ENCODE measurements at places on chromosomes 2 and 18.

DNA sequence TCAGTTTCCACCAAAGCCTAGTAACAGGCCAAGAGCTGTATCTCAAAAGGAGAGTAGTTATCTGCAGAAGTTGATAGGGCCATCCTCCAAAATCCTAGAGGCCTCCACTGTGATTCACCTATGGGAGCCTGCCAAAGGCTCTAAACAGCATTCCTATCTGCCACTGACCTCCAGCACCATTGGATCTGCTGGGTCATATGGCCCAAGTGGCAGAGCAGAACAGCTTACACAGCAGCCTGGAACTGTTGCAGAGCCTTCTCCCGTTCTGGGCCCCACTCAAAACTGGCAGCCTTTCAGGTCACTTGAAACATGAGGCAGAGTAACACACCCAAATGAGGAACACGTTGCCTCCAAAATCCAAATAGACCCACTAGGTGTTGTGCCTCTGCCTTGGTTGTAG, 345.2 kb upstream of the RND3 start:
- DNase-seq, result no peak

- no peak for DNase-seq
Observed at GRCh38 chr2:172535119-172535518, 20.8 kb upstream of the PDK1 start.

GRCh38 chr2:43071599-43072550, 154.5 kb downstream of the ZFP36L2 start:
- DNase-seq, result no peak

- DNase-seq, result peak; percentile 56
Observed at GRCh38 chr2:179264368-179265081, at the start of gene SESTD1. Gene SESTD1 (minus strand): TSS chr2:179264832. CDS start chr2:179191841, 72,991 bp downstream.

GRCh38 chr2:160417745-160418397, 75.7 kb downstream of the RBMS1 start:
- no peak for DNase-seq

- no peak for DNase-seq
Observed at GRCh38 chr2:45220227-45220626, 211.0 kb upstream of the SIX2 start.

DNA sequence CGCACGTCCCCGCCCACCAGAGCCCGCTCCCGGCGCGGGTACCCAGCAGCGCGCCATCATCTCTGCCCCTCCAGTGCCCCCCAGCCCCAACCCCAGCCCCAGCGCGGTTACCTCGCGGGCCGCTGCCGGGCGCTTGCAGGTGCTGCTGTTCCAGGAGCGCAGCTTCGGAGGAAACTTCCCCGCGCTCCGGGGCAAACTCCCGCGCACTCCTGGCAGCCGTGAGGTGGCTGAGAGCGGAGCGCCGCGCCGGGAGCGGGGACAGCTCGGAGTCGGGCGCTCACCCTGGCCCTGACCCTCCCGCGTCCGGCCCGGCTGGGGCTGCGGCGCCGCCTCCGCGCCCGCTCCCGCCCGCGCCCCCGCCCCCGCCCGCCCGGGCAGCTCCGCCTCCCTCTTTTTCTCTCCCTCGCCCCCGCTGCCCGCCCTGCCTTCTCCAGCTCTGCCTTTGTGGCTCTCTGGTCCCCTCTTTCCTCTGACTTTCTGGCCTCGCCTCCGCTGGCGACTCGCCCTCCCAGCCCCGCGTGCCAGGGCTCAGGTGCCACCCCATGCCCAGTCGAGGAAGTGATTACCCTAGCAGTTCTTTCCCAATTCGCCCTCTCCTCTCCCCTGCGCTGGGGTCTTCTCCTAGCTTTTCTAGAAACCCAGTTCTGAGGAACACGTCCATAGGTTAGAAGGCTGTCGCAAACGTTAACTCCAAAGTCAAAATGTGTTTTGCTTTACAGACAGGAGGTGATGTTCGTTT, at the start of gene CHST9:
TSS of gene CHST9 (minus strand) at position 284 of the 739 bp plus-strand sequence. CDS start 42,499 bp downstream, outside the sequence.
- DNase-seq, result no peak

DNA sequence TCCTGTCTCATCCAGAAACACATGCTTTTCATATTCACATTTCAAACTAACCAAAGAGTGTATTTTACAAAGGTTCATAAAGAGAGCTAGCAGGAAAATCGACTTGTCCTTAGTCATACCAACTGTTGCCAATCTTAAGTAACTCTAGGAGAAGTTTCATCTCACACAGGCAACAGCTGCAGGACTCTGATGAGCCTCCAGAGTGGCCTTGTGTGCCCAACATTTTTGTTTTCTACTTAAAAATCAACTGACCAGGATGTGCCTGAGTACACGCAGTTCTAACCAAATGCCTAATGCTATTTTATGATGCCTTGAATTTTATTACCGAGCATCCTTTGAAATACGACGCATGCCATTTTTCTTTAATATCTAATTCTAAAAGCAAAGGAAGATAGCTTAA, 595.9 kb upstream of the LRRTM4 start:
- no peak for DNase-seq

- no peak for DNase-seq
Observed at GRCh38 chr2:29011418-29012060, 30.4 kb downstream of the TOGARAM2 start.

GRCh38 chr2:48397846-48398245, 132.1 kb upstream of the STON1 start:
- peak; percentile 65 for DNase-seq

GRCh38 chr2:36680012-36680411, 16.5 kb upstream of the VIT start:
- no peak for DNase-seq

- DNase-seq, result no peak
Observed at GRCh38 chr2:101405351-101405899, 18.1 kb upstream of the CREG2 start.

DNA sequence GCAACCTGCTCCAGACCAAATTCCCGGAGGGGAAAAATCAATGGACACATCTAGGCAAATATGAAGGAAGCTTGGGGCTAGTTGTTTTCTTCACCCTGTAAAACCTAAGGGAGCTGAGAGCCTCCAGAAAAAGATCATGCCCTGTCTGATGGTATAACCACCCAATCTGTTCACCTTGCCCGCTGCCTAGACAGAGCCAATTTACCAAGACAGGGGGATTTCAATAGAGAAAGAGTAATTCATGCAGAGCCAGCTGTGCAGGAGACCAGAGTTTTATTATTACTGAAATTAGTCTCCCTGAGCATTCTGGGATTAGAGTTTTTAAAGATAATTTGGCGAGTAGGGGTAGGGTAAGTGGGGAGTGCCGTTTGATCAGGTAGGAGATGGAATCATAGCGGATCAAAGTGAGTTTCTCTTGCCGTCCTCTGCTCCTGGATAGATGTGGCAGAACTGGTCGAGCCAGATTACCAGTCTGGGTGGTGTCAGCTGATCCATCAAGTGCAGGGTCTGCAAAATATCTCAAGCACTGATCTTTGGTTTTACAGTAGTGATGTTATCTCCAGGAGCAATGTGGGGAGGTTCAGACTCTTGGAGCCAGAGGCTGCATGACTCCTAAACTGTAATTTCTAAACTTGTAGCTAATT, 35.1 kb upstream of the B4GALT6 start:
- no peak for DNase-seq

GRCh38 chr18:45110577-45111501, 430.2 kb downstream of the SETBP1 start:
- no peak for DNase-seq

DNA sequence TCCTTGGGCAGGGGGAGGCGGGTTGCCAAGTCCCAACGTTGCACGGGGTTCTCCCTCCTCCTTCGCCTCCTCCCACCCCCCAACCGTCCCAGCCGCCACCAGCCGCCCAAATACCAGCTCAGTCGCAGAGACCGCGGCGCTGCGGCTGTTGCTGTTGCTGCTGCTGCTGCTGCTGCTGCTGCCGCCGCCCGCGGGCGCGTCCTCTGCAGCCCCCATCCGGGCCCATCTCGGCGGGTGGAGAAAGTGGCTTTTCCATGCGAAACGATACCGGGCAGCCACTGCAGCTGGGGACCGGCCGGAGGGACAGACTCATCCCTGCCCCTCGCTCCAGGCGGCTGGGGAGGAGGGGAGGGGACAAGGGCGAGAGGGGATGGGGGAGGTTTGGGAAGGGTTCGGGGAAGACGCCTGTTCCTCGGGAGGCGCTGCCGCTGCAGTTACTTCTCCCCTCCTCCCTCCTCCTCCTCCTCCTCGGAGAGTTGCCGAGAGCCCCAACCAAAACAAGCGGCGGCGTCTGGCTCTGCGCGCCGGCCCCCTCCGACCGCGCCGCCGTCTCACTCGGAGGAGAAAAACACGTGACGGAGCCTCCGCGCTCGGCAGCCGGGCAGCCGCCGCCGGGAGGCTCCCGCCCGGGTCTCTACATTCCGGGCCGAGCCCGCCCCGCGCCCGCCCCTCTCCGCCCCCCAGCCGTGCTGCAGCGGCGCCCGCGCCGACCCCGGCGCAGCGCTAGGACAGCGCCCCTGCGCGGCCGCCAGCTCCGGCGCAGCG, at the start of gene IRS1:
TSS of gene IRS1 (minus strand) at position 610 of the 765 bp plus-strand sequence. CDS start 1,082 bp downstream, outside the sequence.
- DNase-seq, result peak; percentile 78

DNA sequence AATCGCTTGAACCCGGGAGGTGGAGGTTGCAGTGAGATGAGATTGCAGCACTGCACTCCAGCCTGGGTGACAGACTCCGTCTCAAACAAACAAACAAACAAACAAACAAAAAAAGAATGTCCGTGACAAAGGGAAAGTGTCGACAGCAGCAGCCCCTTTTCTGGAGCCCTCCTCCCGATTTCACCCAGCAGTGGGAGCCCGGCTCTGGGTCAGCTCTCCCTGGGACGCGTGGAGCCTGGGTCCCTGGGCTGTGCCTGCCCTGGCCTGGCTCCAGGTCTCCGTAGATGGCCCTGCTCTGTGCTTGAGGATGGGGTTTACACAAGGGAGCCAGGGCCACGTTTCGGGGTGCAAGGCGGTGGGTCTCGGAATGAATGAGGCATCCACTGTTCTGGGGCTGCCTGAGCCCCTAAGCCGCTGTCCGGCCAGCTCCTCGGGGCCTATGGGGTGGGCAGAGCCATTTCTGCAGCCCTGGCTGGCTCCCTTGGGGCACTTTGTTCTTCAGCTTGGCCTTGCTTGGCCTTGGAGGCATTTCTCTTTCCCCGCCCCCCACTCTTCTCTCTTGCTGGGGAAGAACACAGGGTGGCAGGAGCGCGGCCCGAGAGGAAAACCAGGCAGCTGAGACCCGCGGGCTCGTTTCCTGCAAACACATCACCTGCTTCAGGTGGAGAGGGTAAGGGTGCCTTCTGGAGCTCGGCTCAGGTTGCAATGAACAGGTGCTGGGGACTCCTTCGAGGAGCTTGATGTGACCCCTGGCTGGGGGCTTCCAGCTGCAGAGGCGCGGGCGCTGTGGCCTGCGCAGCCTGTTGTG, 29.1 kb downstream of the RTP5 start:
- DNase-seq, result no peak

DNA sequence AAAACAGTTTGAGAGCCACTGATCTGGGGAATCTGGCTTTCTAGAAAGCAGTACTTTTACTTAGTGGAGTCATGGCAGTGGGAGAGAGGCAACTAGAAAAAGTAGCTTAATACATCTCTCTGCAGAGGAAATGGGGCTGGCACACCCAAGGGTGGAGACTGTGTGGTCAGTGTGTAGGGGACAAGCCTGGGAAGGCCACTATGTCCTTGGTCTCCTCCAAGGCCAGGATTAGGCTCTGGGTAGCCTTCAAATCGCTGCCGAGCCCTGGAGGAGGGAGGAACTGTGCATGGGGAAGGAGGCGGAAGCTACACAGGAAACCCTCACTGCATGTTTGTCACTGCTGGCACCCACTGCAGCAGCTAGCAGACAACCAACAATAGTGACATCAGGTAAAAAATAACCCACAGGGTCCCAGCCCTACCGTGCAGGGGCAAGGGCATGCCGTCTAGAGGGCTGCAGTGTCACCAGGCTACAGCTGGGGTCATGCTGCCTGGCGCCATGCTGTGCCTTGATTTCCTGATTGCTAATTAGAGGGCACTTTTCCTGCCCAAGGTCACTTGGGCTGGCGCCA, 34.8 kb downstream of the LBH start:
- DNase-seq, result no peak

DNA sequence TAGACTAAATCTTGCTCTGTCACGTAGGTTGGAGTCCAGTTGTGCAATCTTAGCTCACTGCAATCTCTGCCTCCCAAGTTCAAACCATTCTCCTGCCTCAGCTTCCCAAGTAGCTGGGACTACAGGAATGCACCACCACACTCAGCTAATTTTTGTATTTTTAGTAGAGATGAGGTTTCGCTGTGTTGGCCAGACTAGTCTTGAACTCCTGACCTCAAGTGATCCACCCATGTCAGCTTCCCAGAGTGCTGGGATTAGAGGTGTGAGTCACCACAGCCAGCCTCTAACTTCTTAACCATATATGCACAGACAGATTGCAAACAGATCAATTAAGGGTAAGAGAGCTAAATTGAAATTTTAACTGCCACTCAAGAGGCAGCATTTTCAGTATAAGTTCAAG, 22.1 kb upstream of the CNGA3 start:
- DNase-seq, result no peak

DNA sequence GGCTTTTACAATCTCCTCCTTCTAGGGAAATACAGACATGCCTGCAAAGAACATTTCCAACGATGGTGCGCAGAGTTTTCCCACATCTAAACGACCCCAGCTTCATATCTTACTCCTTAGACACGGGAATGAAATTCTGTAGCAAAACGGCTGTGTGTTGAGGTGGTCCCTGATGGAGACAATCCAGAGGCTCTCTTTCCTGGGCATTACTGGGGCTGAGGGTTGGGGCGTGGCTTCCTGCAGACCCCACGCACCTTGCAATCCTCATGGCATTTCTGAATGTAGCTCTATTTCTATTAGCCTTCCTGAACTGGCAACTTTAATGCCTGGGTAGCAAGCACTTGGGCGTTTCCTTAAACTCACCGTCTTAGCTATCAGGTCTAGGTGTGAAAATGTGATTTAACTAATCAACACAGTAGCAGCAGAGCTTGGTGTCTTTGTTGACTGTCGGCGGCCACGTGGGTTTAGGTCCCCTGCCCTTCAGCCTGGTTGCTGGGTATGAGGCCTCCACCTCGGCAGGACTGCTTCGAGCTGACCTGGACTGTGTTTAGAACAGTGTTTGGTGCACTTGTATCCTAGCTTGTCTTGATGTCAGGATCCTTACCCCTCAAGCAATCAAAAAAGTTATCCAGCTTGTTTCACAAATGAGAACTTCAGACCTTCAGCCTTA, 242.8 kb downstream of the GBX2 start:
- no peak for DNase-seq

DNA sequence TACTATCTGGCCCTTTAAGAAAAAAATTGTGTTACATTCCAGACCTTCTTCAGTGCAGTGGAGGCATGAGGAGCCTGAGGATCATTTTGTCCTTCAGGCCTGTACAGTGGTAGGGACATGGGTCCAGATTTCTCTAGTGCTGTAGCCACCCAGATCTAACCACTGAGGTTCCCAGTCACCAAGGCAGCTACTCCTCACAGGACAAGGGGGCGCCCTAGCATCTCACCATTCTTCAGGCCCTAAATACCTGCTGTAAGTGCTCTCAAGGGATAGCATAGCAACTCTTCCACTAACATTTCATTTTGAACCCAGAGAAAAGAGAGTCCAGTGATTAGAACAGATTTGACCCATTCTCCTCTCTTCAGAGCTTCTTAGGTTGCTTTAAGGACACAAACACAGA, 1533.0 kb downstream of the LRP1B start:
- DNase-seq, result no peak

DNA sequence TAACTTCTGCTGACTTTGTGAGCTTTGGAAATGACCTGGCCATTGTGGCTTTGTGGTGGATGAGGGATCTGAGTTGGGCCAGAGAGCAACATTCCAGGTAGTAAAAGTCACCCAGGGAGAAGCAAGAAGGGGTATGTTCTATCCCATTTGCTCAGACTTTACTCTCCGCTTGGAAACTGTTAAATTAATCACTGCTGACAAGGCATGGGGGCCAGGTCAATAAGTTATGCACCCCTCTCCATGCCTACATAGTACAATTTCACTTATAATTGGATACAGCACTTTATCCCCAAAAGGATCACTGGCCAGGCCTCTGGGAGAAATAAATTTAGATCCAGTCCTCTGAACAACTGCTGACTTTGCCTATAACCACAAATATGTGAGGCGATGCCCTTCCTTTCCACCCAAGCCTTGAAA, 92.1 kb downstream of the RPRM start:
- DNase-seq, result no peak
